ENCODE measurements at places on chromosomes 3 and 15.

GRCh38 chr3:161035711-161036110, 69.4 kb downstream of the B3GALNT1 start:
- no peak for DNase-seq

- no peak for DNase-seq
These were observed 303.3 kb upstream of the ATP10A start for GRCh38 chr15:26166429-26166828.

- no peak for DNase-seq
These were observed 373.4 kb downstream of the OCA2 start for GRCh38 chr15:27725731-27726130.

- DNase-seq: no peak
These were observed 235.1 kb downstream of the CD47 start for GRCh38 chr3:107855710-107856109.

GRCh38 chr15:88636050-88636449, 2.8 kb upstream of the ISG20 start:
- no peak for DNase-seq

DNA sequence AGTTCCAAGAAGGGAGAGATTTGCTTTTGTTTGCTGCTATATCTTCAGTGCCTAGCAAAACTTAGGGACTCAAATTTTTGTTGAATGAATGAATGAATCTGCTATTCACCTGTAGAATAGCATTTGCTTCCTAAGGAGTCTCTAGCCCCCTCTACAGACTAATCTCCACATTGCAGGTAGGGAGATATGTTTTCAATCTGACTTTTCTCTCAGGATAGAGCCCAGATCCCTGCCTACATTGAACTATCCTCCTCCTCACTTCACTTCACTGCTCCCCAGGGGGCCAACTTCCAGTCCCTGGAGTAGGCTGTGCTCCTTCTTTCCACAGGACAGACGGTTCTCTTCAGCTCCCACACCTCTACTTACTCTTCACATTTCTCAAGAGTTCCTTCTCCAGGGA, 81.9 kb upstream of the PTX3 start:
- no peak for DNase-seq

DNA sequence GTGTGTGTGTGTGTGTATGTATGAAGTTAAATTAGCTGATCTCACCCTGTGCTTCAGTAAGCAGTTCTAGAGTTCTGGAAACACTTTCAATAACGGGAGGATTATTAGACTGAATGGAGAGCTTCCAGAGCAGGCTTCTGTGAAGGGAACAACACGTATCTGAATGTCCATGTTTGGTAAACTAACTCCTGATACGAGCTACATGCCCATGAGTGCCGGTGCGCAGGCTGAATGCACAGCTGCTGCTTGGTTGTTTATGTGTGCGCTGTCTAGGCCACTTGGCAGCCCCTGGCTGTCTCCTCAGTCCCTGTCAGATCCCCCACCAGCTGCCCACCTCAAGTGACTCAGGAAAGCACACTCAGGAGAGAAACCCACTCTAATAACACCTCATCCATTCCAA, 137.0 kb downstream of the EPHB1 start:
- no peak for DNase-seq

DNA sequence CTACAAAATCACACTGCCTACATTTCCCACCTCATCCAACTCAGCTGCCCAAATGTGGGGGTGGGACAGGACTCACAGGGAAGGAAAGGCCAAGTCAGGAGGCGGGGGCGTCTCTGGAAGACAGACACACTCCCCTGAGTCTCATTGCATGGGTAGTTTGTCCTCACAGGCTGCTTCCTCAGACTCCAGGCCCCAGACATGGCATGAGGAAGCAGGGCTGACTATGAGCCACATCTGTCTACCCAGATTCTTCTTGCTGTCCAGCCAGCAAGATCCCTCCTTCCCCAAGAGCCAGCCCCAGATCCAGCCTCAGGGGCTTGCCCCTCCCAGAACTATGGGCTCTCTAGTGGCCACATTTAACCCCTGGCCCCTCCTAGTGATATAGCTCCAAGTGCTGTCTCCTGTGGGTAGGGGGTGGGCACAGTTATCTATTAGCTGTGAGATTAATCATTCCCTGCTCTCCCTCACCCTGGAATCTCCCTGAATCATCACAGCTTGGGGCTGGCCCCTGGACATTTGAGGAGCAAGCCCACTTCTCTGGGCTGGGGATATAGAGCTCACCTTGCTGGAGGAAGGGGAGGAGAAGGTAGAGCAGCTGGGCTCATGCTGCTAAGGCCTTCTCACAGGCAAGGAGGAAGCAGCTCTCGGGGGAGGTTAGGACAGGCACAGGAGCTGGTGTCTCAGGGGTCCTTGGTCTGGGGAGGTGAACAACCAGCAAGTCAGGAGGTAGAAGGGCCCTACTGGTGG, 2.1 kb upstream of the CCDC33 start:
- no peak for DNase-seq

DNA sequence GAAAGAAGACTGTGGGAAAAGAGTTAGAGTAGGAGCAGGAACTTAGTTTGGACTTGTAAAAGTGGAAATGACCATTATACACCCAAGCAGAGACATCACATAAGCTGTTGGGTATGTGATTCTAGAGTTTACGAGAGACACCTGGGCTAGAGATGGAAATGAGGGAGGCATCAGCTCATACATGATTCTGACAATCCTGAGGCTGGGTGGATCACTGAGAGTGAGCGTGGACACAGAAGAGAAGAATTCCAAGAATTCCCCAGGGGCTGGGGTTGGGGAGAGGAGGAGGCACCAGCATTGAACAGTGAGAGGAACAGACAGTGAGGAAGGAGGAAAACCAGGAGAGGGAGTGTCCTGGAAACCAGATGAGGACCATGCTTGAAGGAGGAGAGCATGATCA, 113.5 kb downstream of the KCNAB1 start:
- DNase-seq: no peak

GRCh38 chr15:100893261-100893963, 13.8 kb downstream of the ALDH1A3 start:
- no peak for DNase-seq

- no peak for DNase-seq
These were observed 584 bp upstream of the RPL32 start for GRCh38 chr3:12841970-12842328.

GRCh38 chr3:48180531-48181253, 7.5 kb downstream of the CDC25A start:
- no peak for DNase-seq

DNA sequence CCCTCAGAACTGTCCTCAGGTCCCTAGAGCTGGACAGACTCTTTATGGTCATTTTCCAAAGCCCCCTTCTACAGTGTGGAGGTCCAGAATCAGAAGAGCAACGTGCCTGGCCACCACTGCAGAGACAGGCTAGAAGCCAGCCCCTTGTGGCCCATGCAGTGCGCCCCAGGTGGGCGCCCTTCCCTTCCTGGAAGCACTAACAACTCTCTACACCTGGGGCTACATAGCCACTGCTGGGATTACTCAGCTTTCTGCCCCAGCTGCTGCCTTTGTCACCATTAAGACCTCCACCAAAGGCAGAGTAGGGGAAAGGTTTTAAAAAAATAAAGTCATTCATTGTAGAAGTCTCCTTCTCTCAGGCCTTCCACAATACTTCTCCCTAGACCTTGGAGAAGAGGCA, 2.3 kb downstream of the RASGRP1 start:
- no peak for DNase-seq

GRCh38 chr3:57848177-57848738, 92.1 kb downstream of the SLMAP start:
- no peak for DNase-seq

- DNase-seq: no peak
These were observed 189.7 kb upstream of the IL12A start for GRCh38 chr3:159798951-159799350.

GRCh38 chr3:179949412-179949811, 87.3 kb downstream of the PEX5L start:
- DNase-seq: no peak

- no peak for DNase-seq
These were observed 14.1 kb downstream of the IL17RD start for GRCh38 chr3:57151021-57151449.

GRCh38 chr3:55658690-55659562, 171.8 kb upstream of the WNT5A start:
- no peak for DNase-seq

DNA sequence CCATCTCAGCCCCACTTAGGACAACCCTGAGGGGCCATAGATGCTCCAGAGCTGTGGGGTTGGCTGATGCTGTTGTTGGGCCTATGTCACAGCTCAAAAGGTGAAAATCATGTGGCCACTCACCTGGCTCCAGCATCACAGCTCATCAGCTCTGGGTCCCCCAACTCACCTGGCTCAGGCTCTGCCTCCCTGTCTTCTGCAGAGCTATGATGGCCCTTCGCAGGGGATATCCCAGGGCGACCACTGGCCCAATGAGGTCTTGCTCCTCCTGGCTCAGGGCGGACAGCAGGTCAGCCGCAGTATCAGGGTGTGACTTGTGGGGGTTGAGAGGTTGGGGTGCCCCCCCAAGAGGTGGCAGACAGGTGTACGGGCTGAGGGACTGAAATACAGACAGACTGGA, 15.7 kb downstream of the UBAP1L start:
- DNase-seq: no peak

- no peak for DNase-seq
These were observed 164.5 kb downstream of the MEGF11 start for GRCh38 chr15:66089049-66089448.

DNA sequence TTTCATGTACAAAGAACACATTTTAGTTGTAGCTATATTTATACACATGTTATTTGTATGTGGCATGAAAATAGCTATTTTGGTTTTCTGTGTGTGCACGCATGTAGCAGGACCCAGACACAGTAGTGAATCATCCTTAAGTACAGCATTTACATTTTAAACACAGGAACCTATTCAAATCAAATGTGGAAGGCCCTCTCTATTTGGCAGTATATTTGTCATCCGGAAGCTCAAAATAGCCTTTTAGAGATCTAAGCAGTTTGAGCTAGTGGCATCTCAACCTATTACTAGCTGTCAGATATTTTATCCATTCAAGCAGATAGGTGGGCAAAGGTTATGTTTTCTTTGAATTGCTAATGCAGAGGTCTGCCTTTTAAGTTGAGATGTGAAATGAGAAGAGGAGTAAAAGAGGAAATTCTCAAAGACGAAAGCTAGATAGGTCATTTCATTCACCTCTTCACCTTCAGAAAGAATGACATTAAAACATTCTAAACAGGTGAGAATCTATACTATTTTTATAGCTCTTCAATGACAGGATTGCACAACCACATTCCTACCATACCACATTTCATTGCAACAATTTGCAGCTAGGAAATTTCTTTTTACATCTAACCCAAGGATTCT, 46.3 kb upstream of the TIPARP start:
- no peak for DNase-seq

GRCh38 chr3:53773611-53774368, 72.4 kb downstream of the CHDH start:
- no peak for DNase-seq

- no peak for DNase-seq
These were observed 437 bp downstream of the MKRN2OS start for GRCh38 chr3:12544652-12545472.

- no peak for DNase-seq
These were observed 96.0 kb downstream of the LSM3 start for GRCh38 chr3:14274612-14274936.

DNA sequence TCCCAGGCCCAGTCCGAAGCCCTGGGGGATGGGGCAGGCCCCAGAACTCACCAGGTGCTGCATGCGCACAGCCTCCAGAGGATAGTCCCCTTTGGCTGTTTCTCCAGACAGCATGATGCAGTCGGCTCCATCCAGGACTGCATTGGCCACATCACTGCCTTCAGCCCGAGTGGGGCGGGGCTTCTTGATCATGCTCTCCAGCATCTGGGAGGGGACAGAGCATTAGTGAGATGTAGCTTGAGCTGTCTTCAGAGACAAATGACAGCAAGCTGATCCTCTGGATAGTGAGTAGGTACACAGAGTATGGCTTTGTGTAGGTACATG, 9.1 kb upstream of the GRAMD2A start:
- DNase-seq: no peak

GRCh38 chr15:73341886-73342600, 26.7 kb downstream of the HCN4 start:
- no peak for DNase-seq

GRCh38 chr3:13172644-13173013, 99.4 kb upstream of the IQSEC1 start:
- no peak for DNase-seq

- no peak for DNase-seq
These were observed 209.2 kb upstream of the ZPLD1 start for GRCh38 chr3:102225407-102226132.

DNA sequence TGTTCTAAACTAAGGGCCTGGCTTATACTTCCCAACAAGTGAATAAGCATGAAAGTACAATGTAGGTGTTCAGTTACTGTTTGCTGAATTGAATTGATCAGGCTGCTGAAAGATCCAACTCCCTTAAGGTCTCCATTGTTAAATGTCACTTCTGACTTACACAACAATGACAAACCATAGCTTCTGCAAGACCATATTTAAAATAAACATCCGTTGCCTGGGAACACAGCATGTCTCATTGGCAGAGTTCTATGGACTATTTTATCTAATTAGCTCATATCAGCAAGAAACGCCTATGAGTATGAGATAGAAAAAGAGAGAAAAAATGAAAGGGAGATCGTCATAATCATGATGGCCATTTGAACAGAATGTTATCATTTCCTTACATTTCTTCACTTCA, 605.4 kb downstream of the FGF12 start:
- no peak for DNase-seq

- no peak for DNase-seq
These were observed 2.5 kb downstream of the SLC22A13 start for GRCh38 chr3:38268087-38268486.

- DNase-seq: no peak
These were observed at the start of gene KLF15 for GRCh38 chr3:126357295-126358037. TSS of gene KLF15 (minus strand) at chr3:126357408. CDS start at chr3:126352922, 4,486 bp downstream.

DNA sequence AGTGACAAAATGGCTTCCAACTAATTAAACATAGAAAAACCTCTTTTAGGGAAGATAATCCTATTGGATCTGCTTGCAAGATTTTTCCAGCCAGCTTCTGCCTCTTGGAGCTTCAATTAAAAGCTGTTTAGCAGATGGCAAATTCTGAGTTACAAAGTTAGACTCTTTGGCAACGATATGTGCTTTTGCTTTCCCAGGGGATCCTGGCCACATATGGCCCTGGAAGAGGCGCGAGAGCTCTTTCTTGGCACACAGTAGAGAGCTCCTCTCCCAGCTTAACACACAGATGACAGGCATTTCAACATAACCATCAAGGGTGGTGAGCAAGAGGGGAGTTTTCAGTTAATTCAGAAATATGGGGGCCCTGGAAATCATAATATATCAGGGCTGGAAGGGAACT, 41.6 kb upstream of the GALNT15 start:
- DNase-seq: no peak

GRCh38 chr3:156513619-156514018, 41.3 kb downstream of the SSR3 start:
- no peak for DNase-seq
